ENCODE measurements at places on chromosomes 3 and 15.
A peak's percentile ranks its signal among the peaks of the same experiment; 100 is the strongest.

DNA sequence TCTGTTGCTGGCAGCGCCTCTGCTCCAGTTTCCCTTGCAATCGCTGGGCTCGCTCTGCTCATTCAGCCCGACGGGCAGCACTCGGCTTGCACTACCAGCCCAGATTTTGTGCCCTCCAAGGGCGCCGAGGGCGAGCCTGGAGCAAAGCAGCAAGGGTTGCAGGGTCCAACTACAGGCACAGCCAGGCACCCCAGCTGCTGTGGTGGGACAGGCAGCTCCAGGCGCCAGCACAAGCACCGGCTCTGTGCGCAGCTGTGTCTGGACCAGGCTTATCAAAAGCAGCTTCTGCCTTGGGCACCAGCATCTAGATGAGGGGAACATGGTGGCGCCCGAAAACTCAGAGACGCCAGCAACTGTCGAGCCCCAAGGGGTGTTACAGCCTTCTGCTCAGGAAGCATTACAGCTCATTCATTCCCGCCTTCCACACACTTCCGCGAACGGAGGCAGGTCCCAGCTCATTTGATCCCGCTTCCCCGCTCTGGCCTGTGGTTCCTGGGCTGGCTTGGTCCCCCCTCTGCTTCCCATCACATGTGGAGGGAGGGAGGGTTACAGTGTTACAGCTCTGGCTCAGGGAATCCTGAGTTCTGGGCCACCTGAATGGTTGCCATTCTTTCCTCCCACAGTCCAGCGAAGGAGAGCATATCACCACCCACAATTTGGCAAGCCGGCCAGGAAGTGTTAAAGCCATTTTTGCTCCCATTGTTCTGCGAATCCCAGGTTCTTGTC is 409.9 kb upstream of the ALCAM start:
- no peak for DNase-seq

GRCh38 chr3:59093521-59093920 is 43.7 kb upstream of the CFAP20DC start:
- DNase-seq = no peak

DNA sequence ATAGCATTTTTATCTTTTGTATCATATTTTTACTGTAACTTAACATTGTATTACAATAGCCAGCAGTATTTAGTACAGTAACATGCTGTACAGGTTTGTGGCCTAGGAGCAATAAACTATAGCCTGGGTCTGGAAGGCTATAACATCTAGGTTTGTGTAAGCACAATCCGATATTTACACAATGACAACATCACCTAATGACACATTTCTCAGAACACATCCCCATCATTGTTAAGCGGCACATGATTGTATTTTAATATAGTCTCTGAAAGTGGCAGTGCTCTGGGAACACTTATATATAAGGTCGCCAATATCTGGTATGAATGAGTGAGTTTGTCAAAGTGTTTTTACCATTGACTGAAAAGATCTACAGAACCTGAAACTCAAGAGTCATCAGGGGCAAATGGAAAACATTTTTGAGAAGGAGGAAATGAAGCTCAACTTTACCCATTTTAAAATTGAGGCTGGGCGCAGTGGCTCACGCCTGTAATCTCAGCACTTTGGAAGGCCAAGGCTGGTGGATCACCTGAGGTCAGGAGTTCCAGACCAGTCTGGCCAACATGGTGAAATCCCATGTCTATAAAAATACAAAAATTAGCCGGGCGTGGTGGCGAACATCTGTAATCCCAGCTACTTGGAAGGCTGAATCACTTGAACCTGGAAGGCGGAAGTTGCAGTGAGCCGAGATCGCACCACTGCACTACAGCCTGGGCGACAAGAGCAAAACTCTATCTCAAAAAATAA is 38.8 kb upstream of the TNFSF10 start:
- DNase-seq = no peak

DNA sequence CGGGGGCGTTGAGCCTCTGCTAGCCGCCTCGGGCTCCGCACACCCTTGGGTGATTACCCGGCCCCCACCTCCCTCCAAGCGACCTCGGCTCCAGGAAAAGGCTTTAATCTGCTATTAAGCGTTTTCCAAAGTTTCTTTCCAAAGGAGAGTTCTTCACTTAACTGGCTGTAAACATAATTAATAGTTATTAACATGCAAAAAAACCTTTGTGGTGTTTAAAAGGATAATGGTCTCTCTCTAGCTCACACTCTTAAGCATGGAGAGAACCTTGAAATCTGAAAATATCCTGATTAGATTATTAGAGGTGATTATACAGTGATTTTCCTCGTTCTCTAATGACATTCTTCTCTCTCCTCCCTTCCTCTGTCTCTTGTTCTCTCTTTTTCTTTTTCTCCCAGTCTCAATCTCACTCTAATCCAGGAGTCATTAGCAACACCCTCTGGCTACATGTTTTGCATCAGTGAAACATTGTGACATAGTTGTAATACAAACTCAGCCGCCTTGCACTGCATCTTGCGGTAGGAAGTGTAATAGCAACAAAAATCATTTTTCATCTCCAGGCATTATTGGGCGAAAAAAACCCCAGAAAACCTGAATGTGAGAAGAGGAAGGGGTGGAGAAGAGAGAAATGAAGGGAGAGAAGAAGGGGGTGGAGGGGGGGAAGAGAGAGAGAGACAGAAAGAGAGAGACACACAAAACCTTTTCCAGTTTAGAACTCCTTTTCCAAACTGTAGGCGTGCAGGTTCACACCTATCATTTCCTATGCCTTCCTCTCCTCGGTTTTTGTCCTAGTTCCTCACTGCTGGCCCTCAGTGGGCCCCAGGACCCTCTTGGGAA is 24.4 kb downstream of the NR2F2 start:
- no peak for DNase-seq

DNA sequence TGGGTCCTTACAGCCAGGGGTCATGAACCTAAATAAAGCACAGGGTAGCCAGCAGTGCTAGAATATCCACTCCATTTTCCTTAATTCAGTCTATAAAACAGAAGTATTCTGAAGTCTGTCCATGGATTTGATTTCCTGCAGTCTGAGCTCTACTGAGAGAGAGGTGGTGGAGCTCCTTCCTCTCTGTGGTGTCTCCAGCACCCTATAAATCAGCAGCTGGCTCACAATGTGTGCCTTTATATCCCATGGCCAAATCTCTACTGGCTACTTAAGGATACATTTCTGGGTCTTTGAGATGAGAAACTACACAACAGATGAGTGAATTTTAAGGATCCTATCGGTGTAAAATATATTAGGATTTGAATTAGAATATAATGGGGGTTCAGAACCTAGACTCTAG is 339.9 kb upstream of the RBMS3 start:
- no peak for DNase-seq

DNA sequence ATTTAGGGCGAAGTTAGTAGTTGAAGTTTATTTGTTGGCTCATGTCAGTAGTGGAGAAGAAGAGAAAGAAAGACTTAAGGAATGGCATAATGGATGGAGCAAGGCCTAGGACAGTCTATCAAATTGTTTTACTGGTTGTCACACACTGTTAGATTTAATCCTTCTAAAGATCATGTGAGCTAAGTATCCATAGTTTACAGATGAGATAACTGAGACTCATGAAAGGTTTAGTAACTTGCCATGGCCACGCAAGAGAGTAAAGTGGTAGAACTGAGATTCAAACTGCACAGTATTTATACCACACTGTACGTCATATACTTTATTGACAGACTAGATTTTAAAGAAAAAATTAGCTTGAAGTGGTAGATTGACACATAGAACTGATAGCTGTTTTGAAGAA is 11.4 kb downstream of the SPRED1 start:
- no peak for DNase-seq

DNA sequence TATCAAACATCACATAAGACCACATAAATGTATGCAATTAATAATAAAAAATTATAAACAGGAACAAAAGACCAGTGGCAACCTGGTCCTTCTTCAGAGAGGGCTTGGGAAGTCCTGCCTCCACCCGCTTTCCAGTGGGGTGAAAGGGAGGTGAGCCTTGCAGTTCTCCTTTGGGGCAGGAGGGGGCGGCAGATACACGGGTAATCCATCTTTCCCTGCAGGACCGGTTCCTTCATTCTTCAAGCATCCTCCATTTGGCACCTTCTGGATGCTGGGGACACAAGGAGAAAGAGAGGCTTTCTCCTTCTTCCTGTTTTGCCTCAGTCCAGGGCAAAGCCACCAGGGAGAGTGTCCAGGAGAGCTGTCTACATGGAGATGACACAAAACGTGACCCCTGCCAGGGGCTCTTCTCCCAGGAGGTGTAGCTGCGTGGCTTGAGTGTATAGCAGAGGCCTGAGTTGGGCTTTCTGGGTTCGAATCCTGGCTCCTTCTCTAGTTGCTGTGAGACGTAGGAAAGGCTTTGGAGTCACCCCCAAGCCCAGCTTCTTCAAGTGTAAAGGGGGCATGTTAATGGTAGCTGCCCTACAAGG is 23.2 kb downstream of the RPLP1 start:
- peak; percentile 62 for DNase-seq

- no peak for DNase-seq
These were observed 20.9 kb upstream of the VILL start for GRCh38 chr3:37969596-37970100.

DNA sequence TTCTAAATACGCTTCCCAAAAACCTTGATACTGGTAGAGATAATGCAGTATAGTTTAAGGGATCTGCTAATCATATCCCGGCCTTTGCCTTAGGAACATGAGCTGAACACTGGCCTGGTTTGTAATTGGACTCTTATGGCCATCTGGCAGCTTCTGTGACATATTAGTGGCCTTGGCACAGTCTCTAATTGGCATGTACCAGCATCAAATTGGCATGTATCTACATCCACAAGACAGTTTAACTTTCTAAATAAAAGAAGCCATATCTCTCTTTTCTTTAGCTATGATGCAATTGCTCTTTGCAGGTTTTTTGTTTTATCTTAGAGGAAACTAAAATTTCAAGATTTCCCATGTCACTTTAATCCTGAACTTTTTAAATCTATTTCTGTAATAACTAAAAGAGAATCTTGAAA is 44.6 kb upstream of the FILIP1L start:
- DNase-seq = no peak

DNA sequence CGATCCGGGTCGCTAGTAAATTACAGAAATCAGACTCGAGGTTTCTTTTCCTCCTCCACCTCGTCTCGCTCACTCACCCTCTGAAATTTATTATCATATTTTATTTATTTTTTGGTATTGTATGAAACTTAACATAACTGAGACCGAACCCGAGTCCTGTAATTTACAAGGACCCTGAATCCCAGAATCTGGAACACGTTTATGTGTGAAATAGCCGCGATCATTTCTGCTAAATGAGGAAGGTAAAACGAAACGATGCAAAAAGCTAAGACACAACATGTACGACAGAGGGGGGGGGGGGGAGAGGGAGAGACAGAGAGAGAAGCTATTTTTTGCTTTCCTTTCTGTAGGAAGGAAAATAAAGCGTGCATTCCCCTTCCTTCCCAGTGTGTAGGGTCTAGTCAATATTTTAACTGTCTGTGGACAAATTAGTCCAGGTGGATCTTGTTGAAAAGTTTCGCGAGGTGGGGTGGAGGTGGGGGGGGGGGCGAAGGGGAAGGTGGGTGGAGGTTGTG is 1.6 kb downstream of the BBX start:
- no peak for DNase-seq

- no peak for DNase-seq
These were observed 386.0 kb upstream of the RARB start for GRCh38 chr3:25041871-25042584.

- no peak for DNase-seq
These were observed 596 bp upstream of the SGO1 start for GRCh38 chr3:20186600-20187004.

DNA sequence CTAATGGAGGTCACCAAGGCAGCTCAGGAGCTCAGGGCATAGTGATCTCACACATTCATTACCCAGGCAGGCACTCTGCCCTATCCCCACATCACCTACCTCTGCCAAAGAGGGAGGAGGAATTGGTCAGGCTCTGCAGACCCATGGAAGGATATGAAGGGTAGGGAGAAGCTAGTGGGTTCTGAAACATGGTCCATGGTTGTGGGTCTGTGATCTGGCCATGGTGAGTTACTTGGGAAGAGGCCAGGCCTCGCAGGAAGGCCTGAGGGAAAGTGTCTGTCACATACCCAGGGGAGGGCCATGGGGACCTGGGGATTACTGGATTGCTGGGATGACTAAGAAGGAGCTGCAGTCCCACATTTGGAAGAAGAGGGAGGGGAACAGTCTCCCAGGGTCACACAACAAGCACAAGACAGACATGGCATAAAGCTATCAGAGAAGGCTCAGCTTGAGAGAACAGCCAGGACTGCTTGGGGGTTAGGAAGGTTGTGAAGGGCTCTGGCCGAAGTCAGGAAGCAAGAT is 1.4 kb upstream of the PRSS50 start:
- DNase-seq = no peak

DNA sequence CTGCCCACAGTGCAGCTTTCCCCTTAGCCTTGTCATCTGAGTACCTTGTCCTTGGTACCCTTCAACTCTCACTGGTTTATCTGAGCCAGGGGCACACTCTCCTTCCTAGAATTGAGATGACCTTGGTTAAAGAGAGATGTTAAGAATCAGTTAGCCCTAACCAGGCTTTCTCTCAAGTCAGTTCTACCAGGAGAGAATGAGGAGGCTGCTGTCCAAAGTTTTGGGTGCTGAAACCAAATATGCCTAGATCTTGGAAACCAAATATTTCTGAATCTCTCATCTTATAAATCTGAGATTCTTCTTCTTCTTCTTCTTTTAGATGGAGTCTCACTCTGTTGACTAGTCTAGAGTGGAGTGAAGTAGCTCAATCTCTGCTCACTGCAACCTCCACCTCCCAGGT is 12.0 kb upstream of the CTXND1 start:
- DNase-seq = no peak

- DNase-seq = no peak
These were observed 1.3 kb downstream of the GMPS start for GRCh38 chr3:155871746-155872158.

GRCh38 chr3:30114918-30115317 is 491.5 kb upstream of the TGFBR2 start:
- DNase-seq = no peak

DNA sequence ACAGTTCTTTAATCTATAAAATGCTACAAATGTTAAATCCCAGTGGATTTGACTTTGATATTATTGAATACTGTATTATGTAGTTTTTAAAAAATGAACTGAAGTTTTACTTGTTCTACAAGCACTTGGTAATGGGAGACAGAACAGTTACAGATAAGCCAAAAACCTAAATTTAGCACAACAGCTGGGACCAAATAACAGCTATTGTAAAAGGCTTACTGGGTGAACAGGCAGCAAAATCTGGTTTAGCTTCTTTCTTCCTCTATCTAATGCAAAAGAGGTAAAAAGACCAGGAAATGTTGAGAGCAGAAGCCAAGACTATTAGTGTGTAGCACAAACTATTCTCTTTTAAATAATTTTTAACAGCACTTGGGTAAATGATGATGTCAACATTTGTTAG is 1.6 kb upstream of the ATOSA start:
- no peak for DNase-seq

DNA sequence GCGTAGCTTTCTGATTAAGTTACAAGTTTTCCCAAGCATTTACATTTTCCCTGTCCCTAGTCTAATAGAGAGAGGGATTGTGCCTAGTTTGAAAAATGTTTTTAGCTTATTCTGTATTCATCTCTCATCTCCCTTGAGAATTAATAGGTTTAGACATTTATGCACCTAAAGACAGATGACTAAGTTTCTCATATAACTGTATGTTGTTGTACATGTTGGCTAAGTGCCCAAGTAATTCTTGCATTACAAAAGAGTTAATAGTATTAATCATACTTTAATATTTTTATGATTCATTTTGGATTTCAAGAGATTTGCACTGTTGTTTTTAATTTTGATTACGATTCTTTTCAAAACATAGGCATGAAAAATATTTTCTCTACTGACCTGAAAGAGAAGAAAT is 109.0 kb upstream of the TBL1XR1 start:
- no peak for DNase-seq

All from stimulated activated CD4-positive, alpha-beta T cell treated with anti-CD3 and anti-CD28 coated beads, Interleukin-1b, Interleukin-23, amount 100 ng/mL, for 1 hour (primary cell).